ENCODE measurements at places on chromosomes 1 and 21.

- no peak for DNase-seq
Observed at GRCh38 chr21:36747041-36747814, 48.3 kb downstream of the SIM2 start.

GRCh38 chr1:41372600-41372993 is 11.4 kb downstream of the FOXO6 start:
- no peak for DNase-seq

DNA sequence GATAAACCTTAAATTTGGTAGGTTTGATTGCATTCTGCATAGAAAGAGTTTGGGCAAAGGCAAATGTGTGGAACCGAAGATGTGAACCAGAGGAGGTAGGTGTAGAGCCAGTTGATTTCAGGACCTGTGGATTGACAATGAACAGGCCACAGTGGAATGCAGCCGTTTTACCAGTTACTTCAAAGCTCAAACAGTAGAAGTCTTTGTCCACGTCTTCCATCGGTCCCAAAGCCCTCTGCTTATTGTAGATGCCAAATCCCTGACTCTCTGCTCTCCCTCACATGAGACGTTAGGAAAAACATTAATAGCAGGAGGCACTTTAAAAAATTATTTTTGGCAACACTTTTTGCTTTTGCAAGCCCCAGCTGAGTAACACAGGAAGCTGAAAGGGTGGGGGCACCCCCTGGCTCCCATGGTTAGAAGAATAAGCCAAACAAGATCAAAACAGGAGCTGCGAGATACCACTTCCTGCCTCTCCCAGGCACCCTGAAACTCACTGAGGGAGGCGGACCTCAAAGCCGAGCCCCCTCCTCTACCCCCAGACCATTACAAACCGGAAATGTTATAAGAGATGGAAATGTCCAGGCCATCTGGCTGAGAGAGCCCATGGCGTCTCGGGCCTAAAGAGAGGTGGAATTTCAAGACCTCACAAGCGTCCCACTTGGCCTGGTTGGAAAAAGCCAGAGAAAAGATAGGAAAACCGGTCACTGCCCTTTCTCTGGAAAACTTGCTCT is 13.5 kb downstream of the TRAF3IP3 start:
- DNase-seq = peak; percentile 26

DNA sequence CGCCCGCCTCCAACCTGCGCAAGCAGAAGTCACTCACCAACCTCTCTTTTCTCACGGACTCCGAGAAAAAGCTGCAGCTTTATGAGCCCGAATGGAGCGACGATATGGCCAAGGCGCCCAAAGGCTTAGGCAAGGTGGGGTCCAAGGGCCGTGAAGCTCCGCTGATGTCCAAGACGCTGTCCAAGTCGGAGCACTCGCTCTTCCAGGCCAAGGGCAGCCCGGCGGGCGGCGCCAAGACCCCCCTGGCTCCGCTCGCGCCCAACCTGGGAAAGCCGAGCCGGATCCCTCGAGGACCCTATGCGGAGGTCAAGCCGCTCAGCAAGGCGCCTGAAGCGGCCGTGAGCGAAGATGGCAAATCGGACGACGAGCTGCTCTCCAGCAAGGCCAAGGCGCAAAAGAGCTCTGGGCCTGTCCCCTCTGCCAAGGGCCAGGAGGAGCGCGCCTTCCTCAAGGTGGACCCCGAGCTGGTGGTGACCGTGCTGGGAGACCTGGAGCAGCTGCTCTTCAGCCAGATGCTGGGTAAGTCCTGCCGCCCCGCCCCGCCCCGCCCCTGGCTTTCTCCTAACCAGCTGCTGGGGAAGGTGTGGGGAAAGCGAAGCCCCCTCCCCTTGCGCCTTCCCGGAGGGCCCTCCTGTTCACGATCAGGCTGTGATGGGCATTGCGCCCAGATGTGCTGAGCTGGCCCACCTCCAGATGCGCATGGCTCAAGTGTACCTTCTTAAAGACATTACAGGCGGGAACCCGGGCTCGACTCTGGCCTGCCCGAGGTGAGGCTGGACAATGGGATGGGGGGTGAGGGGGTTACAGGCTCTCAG is 110.2 kb downstream of the NAV1 start:
- no peak for DNase-seq

- DNase-seq = no peak
Observed at GRCh38 chr1:113416496-113416895, 26.2 kb downstream of the MAGI3 start.

DNA sequence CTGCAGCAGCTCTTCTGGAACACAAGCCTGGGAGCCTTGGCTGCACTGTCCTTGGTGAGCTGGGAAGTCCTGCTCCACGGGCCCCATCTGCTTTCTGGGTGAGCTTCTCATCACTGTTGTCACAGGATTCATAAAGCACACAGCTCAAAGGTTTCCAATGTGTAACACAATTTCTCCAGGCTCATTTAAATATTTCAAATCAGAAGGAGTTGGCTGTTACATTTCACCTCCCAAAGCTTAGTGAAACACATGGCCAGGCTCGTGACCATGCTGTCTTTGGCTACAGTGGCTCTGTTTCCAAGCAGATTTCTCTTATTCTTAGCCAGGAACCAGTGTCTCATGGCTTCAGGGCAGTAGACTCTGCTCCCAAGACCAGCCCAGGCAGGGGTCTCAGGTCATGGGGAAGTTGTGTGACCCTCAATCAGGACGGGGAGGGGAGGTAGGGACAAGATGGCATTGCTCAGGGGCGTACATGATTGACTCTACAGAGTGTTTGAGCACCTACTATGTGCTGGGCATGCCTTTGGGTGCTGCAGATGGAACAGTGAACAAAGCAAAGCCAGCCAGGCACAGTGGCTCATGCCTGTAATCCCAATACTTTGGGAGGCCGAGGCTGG is 353.0 kb downstream of the NPHP4 start:
- DNase-seq = no peak

DNA sequence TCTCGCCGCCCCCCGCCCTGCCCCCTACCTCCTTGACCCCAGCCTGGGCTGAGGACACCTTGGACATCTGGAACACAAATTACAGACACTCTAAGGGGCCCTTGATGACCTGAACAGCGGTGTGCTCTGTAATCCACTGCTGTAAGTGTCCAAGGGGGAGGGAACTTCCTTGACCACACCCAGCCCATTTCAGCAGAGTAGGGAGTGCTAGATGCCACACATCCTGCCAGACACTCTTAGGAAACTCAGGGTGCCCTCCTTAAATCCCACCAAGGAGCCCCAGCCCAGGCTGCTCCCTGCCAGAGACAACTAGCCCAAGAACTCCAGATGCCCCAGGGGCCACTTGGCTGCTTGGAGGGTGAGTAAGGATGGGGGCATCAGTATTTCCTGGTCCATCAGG is 282.2 kb downstream of the RRAGC start:
- no peak for DNase-seq

GRCh38 chr1:223745731-223746130 is 33.4 kb downstream of the CAPN2 start:
- no peak for DNase-seq

GRCh38 chr1:41927118-41927517 is 8.4 kb upstream of the HIVEP3 start:
- no peak for DNase-seq

- no peak for DNase-seq
Observed at GRCh38 chr1:225882694-225883615, 775 bp upstream of the TMEM63A start.

- DNase-seq = no peak
Observed at GRCh38 chr1:33185541-33185940, 3.7 kb upstream of the TRIM62 start.

DNA sequence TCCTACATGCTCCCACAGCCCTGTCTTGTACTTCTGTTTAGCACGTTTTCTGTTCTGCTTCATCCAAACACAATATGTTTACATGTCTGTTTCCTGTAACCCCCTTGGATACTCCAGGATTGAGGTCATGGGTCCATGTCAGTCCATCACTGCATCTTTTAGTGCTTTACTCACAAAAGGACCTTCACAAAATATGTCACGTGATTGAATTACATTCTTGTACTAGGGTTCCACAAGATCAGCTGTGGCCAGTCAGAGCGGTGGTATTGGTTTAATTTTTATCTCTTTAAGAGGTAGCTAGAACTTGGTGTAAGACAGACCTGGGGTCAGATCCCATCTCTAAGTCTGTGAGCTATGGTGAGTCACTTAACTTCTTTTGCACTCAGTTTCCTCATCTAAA is 201.2 kb upstream of the FAM78B start:
- DNase-seq = no peak

GRCh38 chr21:43794857-43795256 is 5.5 kb downstream of the RRP1 start:
- DNase-seq = no peak

- peak; percentile 45 for DNase-seq
Observed at GRCh38 chr1:45299981-45300668, 26.6 kb upstream of the HPDL start.

DNA sequence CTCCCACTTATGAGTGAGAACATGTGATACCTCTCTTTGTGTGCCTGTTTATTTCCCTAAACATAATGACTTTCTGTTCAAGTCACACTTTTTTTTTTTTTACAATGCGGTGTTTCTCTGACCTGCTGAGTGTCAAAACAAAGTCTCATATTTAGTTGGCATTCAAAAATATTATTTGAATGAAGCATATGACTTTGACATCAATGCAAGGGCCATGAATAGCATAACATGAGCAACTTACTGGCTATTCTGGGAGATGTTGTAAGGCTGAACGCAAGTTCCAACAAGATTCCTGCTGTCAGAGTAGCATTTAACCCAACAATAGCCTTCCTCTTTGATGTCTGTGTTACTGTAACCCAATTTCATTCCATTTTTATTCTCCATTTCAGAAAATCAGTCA is 2.0 kb upstream of the KRTAP19-1 start:
- DNase-seq = no peak

Data from HFF-Myc (cell line).